ENCODE measurements at places on chromosomes 12 and 14.

DNA sequence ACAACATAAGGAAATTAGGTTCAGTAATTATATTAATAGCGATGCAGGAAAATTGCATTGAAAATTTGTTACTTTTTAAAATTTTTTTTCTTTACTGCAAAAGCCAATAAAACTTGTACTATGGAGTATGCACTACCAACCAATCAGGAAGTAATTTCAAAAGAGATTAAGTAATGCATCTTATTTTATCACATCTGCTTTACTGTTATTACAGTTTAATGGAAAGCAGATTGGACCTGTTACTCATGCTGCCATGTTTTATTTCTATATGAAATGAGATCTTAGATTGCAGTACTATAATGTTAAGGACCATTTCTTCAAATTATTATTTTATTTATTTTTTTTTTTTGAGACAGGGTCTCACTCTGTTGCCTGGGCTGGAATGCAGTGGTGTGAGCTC, 1.7 kb upstream of the STRN3 start:
- DNase-seq: no peak

DNA sequence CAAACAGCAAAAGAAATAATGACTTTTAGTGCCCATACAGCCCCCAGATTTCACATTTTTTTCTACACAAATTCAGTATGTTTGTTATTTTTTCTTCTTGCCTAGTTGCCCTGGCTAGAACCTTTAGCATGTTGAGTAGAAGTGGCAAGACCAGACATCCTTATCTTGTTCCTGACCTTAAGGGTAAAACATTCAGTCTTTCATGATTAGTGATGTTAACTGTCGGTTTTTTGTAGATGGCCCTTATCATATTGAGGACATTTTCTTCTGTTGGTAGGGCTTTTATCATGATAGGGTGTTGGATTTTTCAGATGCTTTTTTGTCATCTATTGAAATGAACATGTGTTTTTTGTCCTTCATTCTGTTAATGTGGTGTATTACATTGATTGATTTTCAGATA, 17.1 kb downstream of the IRAK3 start:
- no peak for DNase-seq

DNA sequence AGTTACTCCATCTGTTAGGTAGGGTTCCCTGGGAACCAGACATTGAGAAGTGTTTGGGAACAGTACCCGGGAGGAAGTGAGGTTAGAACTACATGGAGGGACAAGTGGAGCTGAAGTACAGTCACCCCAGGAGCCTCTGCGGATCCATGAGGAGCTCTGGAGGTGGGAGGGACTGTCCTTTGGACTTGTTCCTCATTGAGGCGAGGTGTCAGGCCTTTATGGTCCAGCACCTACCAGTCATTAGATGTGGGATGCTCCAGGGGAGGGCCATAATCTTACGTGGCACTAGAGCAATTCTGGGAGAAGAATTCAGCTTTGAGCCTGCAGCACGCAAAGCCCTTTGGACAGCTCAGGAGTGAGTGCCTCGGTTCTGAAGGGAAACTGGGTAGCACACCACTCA, 142.8 kb downstream of the DACT1 start:
- no peak for DNase-seq

DNA sequence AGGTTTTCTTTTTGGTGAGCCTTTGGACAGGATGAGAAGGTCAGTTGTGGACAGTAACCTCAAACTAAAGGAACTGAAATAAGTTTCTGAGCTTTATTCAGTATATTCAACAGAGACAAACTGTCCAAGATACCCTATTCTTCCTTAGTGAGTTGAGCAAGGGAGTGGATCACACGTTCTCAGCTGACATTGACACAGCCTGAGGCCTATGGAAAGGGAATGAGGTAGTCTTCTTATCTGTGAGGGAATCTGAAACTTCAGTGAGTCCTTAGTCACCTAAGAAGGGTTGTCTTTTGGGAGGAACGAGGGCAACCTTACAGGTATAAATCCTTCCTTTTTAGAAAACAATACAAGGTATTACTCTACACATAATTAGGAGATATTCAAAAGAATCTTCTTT, 5.0 kb upstream of the NUBPL start:
- DNase-seq: no peak

DNA sequence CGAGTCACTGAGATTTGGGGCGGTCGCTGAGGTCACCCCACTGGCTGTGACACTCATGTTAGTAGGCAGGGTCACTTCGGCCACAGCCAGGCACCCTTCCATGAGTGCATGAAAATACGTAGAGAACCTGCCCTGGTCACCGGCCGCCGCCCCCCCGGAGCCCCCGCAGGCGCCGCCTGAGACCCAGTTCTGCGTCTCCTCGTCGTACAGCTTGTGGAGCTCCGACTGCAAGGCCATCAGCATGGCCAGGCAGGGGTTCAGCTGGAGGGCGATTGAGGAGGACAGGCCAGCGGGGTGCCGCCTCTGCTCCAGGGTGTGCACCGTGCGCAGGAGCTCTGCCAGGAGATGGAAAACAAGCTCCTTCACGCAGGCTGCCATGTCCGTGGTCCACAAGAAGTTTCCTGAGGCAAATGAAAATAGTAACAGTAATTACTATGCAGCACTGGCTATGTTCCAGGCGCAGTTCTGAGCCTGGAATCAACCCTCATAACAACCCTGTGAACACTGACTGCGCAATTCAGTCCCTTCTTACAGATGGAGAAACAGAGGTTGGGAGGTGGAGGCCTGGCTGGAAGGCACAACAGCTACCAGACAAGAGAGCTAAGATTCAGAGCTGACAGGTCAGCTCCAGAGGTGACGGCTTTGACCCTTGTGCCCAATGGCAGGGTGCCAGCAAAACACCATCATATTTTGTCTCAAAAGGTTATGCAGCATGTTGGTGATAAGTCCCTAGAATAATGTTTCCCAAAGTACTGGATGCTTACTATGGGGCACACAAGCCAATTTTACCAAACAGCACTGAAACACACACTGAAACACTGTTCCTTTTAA, 59.9 kb downstream of the TRAFD1 start:
- no peak for DNase-seq

DNA sequence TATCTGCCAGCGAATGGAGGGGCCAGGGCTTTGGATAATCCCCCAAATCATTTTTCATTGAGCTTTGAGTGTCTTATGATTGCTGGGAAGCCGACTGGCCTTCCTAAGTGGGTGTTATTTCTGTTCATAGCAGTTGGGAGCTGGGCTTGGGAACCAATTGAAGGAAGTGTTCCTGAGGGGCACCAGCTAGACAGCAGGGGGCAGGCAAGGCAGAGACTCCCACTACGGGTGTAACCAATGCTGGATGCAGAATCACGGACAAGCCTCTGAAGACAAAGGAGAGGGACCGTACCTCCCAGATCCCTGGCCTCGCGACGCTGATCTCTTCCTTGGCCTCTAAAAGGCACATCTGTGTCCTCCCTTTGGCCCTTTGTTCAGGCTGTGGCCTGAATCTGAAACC, 149.0 kb upstream of the PRMT8 start:
- DNase-seq: no peak

GRCh38 chr12:122871851-122872780, 23.8 kb downstream of the VPS37B start:
- peak; percentile 59 for DNase-seq

- no peak for DNase-seq
Measured at GRCh38 chr12:94148739-94149118, 352 bp downstream of the PLXNC1 start.

- DNase-seq: no peak
Measured at GRCh38 chr12:112176321-112177010, 51.1 kb downstream of the TRAFD1 start.
